SJCRH30 (cell line): ENCODE measurements at places on chromosomes 16 and 17.

DNA sequence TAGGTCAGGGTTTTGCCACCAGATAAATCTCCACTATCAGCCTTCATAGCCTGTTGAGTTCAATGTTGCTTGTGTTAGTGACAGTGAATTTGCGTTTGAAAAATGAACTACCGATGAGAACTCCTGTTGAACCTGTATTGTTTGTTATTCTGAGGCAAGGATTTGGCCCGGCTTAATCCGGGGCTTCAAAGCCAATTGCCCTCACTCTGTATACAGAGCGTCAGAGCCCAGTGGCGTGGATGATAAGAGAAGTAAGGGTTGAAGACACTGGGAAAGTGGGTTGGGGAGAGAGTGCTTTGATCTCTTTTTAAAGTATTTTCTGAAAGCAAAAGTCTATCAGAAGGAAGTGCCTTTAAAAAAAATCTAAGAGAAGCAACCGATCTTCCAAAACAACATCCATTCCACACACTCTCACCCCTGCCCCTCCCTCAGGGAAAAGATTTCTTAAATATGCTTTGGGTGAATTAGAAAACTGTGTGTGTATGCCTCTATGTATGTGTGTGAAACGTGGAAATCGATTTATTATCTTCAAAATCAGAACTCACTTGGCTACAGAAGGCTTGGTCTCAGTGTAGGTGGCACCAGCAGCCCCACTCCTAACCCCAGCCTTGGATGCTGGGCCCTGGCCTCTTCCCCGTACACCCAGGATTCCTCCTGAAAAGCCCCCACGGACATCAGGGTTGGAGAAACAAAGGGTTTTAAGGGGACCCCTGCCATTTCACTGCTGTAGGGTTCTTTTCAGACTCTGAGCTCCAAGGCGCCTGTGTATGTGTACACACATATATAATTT, 8.8 kb downstream of the TBX4 start:
- DNase-seq = no peak

DNA sequence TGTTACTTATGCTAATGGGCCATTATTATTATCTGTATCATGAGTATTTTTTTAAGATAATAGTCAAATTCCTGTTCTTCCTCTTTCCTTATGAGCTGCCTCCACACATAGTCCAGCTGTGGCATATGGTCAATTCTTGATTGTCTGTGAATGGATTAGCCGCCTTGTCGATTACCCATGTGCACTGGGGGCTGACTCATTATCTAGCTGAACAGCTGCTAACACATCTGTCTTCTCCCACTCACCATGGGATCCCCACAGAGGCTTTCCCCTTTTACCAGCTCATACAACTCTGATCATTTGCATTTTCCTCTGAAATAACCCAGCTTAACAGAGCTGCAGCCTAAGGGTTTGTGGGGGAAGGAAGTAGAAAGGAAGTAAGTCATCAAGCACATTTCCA, 915.0 kb downstream of the CDH11 start:
- DNase-seq = peak; percentile 96

DNA sequence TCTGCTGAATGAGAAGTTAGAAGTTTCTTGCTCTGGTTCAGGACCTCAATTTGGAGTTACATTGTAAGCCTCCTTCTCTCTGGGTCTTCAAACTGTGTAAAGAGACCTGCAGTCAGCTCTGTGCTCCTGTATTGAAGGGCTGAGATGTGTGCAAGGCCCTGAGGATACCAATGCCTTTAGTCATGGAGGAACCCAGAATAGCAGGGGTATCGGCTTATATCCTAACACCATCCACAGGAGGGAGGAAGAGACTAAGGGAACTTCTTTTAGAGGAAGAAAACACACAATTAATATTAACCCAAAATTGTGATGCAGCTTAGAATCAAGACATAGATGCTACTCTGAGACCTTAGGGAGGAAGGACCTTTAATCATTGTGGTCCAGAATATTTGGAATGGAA, 36.5 kb downstream of the GLP2R start:
- DNase-seq = no peak

DNA sequence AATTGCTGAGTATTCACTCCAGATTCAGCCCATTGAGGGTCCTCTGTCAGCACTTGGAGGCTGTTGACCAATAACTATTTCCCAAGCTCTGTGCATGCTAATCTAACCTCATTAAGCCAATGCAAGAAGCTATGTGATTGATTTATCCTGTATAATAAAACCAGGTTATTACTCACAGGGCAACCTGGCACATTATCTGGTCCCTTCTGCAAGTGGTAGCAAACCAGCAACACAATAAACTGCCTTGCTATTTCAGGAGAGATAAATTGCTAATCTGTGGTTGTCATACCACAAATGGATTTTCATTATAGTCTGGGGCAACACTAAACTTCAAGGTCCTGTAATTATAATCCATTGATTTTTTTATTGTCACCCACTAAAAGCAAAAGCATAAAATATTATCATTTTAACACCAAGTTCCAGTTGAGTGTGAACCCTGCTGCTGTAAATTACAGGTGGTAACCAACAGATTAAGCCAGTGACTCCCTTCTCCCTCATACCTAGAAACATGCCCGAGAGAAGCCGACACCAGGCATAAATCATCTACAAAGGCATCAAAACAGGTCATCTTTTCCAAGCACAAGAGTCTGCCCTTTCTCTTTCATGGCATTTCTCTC, 51.1 kb upstream of the SOX9 start:
- no peak for DNase-seq

DNA sequence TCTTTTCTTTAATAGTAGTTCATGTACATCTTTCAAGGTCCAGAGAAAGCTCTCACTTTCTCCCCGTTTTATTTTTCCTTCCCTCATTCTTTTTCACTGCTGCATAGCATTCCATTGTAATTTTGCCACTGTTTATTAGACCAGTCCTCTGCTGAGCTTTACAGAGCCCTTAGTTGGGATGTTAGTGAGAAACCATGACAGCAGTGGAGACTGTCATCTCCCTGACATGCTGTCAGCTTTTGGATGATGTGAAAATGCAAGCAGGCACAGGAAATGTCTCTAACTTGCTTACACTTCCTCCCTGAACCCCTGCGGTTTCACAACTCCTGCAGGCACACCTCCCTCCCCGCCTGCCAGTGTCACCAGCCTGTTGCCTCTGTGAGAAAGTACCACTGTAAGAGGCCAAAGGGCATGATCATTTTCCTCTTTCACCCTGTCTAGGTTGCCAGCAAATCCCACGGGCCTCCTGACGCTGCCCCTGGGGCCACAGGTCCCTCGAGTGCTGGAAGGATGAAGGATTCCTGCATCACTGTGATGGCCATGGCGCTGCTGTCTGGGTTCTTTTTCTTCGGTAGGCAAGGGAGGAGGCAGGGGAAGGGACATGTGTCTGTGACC, at the start of gene ITGAL:
Gene ITGAL (plus strand): TSS at position 415 of the 615 bp plus-strand sequence. CDS start 96 bp downstream, at position 511.
- DNase-seq = no peak

DNA sequence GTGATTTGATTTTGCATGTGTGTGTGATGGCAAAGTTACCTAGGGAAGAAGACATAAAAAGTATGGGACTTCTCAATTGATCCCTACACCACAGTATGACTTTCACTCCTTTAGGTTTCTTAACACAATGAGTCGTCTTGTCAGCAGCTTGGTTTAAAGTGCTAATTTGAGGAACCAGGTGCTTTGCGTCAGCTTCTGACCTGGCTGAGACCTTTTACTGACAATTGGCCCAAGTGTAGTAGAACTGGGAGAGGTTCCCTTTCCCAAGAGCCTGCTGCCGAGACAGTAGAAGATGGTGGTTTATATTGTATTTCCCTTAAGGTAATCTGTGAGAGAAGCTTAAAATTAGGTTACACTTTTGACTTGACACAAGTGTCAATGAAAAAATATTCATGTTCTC, 54.9 kb downstream of the LDHD start:
- DNase-seq = no peak

DNA sequence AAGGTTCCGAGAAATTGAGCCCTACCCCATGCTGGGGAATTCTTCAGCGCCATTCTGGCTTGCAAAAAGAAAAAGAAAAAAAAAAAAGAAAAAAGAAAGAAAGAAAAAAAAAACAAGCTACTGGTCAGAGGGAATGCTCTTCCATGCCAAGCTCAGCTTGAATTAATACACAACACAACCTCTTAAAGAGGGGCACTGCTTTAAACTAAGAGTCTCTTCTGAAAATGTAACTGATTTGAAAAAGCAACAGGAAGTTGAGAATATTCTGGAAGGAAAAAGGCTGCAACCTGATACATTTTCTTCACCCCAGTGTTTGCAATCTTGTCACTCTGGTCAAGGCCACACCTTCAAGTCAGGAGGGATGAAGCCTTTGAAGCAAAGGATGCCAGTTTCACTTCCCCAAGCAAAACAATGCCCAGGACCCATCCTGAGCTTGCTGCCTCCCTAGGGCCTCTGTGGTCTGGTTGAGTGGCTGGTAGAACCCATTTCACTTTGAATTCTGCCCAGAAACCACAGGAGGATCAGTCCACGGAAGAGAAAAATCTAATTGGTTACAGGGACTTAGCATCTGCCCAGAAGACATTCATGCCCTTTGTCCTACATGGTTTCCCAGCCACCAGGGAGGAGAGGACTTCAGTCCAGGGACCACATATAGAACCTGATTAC, 389.7 kb downstream of the SOX9 start:
- peak; percentile 98 for DNase-seq

GRCh38 chr16:66044556-66044955, 321.9 kb upstream of the CDH5 start:
- DNase-seq = no peak

- DNase-seq = no peak
Measured at GRCh38 chr16:73697336-73697735, 599.3 kb upstream of the PSMD7 start.

DNA sequence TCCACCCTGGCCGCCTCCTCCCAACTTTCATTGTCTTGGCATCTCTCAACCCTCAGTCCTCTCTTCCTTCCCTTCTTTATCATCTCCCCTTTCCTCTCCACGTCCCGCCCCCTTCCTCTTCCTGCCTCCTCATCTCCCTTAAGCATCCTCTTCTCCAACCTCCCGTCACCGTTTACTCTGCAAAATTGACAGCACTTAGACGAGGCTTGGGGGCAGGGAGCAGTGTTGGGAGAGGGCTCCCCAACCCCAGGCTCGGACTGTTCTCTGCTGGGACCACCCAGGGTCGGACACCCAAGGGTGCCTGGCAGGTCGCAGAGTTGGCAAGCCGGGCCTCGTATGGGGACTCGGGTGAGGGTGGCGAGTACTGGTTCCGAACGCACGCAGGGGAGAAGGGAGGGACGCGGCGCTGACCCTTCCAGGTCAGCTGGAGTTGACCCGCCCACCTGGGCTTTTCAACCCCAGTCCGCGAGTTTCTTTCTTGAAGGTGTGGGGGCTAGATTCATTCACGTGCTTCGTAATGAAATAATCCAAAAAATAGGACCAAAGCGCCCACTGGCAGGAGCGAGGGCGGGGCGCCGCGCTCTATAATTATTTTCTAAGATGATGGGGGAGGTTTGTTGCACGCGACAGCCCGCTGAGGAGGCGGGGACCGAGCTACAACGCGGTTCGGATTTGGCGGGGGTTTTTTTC, 775 bp upstream of the PAGR1 start:
- DNase-seq = no peak

DNA sequence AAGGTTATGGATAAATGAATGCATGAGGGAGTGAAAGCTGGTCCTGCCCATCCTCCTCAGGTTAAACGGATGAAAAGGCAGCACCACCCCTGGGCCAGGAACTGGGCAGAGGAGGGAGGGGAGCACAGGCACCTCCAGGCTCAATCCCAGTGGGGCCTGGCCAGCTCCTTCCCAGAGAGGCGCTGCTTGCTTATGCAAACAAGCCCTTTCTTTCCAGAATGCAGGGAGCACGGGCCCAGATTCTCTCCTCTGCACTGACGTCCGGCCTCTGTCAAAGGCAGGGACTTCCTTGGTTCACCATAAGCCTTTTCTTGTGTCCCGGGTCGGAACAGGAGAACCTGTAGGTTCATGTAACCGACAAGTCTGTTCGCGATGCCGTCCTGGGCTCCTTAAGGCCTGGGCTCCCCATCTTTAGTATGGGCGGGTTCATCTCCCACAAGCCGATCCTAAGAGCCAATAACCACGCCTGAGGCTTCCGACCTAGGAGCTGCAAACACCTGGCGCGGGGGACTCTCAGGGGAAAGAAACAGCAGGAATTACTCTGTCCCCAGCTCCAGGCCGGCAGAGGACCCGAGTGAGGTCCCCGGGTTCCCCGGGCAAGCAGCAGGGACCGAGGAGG, 16.3 kb downstream of the ENPP7 start:
- no peak for DNase-seq

DNA sequence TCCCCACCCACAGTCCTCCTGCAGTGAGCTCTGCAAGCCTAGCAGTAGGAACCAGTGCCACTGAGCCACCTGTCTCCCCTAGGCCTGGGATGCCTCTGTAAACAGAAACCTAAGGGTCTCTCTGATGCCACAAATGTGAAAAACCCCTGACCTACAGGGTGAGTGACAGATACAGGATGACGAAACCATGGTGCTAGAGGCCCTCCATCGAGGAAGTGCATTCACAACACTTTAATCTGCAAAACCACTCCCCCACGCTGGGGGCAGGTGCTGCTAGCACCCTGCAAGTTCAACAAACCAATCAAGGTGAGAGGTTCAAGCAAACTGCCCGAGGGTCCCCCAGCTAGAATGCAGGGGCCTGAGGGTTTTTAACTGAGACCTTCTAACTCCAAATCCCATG, 59.5 kb downstream of the CDYL2 start:
- DNase-seq = no peak

DNA sequence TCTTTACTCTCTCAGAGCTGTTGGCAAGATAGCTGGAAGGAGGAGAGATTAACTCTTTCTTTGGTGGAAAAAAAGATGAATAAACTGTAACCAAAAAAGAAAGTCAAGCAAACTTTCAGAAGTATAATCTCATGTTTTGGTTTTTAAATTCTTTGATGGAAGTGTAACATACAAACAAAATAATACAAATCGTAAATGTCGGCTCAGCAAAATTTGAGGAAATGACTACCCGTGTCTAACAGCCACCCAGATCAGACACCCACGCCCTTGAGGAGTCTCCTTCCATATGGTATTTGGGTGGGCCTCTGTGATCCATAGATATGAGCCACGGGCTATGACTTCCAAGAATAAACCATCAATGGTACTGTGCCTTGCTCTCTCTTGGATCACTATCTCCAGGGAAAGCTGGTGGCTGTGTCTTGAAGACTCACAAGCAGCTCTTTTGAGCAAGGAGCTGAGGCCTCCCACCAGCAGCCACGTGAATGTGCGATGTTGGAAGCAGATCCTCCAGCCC, 9.6 kb upstream of the CD300C start:
- DNase-seq = no peak

DNA sequence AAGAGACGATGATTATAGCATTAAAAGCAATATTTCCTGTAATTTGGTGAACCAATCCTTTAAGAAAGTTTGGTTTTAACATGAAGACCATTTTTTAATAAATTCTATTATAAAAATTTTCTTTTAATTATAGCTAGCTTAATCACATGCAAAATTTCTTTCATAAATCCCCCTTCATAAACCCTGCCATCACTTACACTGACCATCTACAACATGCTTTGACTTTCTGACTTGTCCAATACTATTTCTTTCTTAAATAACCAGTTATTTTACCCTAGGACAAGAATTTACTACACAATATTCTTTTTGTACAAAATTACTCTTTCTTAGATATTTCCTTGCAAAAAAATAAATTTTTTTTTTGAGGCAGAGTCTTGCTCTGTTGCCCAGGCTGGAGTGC, 1334.8 kb downstream of the CDH11 start:
- peak; percentile 24 for DNase-seq

- DNase-seq = peak; percentile 97
Measured at GRCh38 chr17:72135546-72136325, 14.9 kb downstream of the SOX9 start.
